Central memory CD8-positive, alpha-beta T cell (primary cell): ENCODE measurements at places on chromosomes 7 and 10.

DNA sequence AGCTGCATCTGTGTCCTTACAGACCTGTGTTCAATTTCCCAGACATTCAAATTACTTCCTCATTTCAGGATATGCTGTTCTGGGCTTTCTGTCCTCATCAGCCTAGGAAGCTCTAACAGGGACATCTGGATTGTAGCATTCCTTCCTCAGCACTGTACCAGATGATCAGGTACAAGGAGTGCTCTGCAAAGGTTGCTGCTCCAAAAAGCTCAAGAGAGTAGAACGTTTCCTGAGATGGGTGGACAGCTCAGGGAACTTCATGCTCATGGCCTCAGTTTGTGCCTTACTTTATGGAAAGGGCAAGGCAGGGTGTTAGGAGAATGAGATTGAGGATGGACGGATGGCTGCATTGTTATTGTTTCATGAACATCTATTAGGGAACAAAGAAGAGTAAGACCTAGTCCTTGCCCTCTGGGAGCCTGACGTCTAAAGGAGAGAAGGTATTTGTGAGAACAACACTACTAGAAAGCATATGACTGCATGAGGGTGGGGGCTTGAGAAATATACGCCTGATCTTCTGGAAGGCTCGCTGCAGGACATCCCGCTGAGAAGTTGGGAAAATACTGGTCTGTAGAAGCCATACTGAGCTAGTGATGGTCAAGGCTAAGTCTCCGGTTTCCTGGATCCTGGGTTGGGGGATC lies 10.5 kb upstream of the ZNF212 start:
- no peak overlapping the region for H3K27ac ChIP-seq
- H3K27me3 ChIP-seq: peaks cover 18% of the 10 kb centered on the region
- H3K36me3 ChIP-seq: peaks cover 3% of the 10 kb centered on the region
- H3K4me1 ChIP-seq: no peaks in the 10 kb centered on the region
- DNase-seq: no peak
- H3K4me3 ChIP-seq: no peak overlapping the region

DNA sequence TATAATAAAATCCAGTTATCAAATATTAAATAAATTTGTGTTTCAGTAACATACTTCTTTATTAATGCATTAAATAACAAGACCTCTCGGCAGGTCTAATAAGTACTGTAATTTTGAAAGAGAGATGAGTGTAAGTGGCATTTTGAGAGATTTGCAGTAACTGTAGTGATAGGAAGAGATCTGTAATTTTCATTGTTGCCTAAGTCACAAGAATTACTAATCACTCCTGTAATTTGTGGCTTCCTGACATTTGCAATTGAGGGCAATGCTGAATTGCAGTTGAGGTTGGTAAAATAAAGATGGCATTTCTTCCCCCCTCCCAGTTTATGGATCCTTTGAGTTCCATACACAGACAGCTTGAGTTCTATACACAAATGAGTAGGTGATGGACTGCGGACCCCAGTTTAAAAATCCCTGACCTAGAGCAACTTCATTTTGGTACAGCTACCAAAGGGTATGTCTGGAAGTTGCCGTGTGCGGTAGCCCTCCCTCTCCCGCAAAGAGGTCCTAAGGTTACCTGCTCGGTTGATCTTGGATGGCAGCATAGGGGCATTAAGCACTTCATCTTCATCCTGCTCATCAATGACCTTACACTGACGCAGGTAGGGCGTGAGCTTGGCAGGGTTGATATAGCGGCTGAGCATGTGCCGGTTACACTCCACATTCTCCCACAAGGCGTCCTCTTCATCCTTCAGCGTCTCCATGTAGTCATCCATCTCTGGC lies 96.4 kb downstream of the CARD11 start:
- peaks cover 43% of the 10 kb centered on the region for H3K36me3 ChIP-seq
- H3K4me3 ChIP-seq: no peak overlapping the region
- no peak for DNase-seq
- peaks cover 54% of the 10 kb centered on the region for H3K4me1 ChIP-seq

- peaks cover 2% of the 10 kb centered on the region for H3K36me3 ChIP-seq
- no peak overlapping the region for H3K27ac ChIP-seq
- no peak for DNase-seq
Observed at GRCh38 chr10:74453169-74453568, 302.1 kb downstream of the ADK start.

DNA sequence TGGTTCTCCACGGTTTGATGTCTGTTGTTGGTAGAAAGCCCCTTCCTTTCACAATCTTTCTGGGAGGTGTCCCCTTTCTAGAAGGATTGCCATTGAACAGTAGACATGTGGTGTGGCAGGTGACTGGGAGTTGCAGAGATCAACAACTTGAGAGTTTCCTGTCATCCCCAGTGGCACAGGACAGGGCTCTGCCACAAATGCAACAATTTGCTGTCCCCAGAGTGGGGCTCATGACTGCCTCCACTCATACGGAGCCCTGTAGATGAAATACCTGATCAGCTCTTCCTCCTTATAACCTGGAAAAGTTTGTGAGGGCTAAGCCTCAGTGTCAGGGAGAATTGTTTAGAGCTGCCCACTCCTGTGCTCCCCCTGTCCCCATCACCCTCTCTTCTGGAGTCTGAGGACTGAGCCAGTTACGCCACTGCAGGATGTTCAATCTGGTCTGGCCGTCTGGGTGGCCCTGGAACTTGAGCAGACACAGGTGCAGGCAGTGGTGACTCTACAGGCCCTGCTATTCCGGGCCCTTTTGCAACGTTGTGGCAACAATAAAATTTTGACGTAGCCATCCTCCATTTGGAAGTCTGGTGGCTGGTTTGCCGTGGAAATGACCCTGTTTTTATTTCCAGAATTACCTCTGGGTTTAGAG lies 6.5 kb downstream of the DBNL start:
- peaks cover 40% of the 10 kb centered on the region for H3K4me1 ChIP-seq
- H3K27ac ChIP-seq: no peak overlapping the region
- peaks cover 49% of the 10 kb centered on the region for H3K36me3 ChIP-seq
- no peaks in the 10 kb centered on the region for H3K27me3 ChIP-seq
- DNase-seq: no peak

GRCh38 chr7:38242814-38243213 lies 30.6 kb downstream of the TARP start:
- H3K27me3 ChIP-seq: no peaks in the 10 kb centered on the region
- H3K27ac ChIP-seq: peak overlapping the region; percentile 91
- peaks cover 81% of the 10 kb centered on the region for H3K36me3 ChIP-seq

DNA sequence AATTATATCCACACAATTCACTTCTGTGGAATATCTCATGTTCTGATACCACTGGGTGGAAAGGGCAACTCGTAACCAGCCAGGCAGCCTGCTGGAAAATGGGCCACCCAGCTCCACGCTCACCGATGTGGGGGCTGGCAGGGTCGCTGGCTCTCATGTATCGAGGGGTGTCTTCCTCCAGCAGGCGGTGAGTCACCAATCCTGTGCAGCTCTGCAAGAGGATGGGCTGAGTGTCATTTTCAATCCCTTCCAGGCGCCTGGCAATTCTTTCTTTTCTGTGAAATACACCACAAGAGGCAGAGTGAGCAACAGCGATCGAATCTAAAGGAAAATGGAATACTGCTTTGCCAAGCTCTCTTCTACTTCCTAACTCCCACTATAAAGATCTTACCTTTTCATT lies 80.1 kb downstream of the SVIL start:
- no peak overlapping the region for H3K4me3 ChIP-seq
- no peak overlapping the region for H3K27ac ChIP-seq
- peaks cover 22% of the 10 kb centered on the region for H3K36me3 ChIP-seq
- DNase-seq: no peak

DNA sequence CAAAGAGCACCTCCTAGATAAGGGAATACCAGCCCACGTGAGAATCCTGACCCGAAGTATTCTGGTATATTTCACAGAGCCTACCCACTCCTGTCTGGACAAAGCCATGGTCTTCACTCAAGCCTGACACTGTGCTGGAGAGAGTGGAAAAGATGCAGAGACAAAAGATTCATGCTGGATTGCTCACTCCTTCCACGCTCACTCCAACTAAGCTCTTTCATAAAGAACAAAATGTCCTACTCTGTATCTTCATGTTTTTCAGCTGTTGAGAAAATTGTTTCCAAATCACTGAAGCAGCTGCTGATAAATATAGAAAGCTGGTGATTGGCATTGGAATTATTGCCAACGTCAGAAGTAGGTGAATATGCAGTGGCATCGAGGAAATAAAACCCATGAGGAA lies 106.0 kb downstream of the ABLIM1 start:
- DNase-seq: no peak
- peaks cover 17% of the 10 kb centered on the region for H3K4me1 ChIP-seq
- H3K27ac ChIP-seq: no peak overlapping the region

- H3K27ac ChIP-seq: no peak overlapping the region
- H3K4me3 ChIP-seq: no peak overlapping the region
- H3K4me1 ChIP-seq: no peaks in the 10 kb centered on the region
- H3K27me3 ChIP-seq: peaks cover 13% of the 10 kb centered on the region
- no peaks in the 10 kb centered on the region for H3K36me3 ChIP-seq
- no peak for DNase-seq
Observed at GRCh38 chr10:118571123-118571522, 24.3 kb downstream of the PRLHR start.

GRCh38 chr7:8638076-8638475 lies 204.7 kb downstream of the NXPH1 start:
- no peaks in the 10 kb centered on the region for H3K27me3 ChIP-seq
- no peak for DNase-seq
- no peak overlapping the region for H3K4me3 ChIP-seq
- H3K36me3 ChIP-seq: no peaks in the 10 kb centered on the region
- no peaks in the 10 kb centered on the region for H3K4me1 ChIP-seq

DNA sequence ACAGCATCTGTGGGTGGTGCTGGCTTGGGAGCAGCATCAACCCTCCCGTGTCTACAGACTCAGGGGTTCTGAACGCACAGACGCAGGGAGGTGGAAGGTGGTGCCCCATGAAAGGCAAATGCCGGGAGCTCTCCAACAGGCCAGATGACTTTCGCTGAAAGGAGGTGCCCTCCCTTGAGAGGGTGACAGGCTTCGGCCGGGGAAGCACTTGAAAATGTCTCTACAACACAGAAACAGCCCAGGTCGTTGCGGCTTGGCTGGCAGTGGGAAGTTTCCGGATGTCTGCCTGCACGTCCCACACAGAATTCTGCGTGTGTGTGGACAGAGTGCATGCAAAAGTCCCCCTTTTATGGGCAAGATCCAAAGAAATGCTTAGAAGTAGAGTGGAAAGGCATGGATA lies 239.6 kb downstream of the SKAP2 start:
- DNase-seq: no peak
- H3K4me1 ChIP-seq: no peaks in the 10 kb centered on the region
- H3K27ac ChIP-seq: no peak overlapping the region

DNA sequence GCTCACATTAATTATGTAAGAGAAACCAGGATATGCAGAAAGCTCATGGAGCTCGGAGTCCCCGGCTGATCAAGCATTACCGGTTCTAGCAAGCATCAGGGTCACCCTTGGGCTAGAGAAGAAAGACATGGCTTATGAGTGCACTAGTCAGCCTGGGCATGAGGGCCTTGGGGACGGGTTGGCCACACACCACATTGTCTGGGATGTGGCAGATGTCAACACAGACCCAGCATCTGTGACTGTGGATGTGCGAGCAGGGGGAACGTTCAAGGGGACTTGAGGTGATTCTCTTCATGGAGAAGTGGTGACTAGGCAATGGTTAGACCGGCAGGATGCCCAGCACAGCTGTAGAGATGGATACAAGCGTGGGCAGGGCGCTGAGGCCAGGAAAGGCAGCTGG lies 13.7 kb downstream of the ZMIZ2 start:
- H3K4me1 ChIP-seq: peaks cover 5% of the 10 kb centered on the region
- no peak overlapping the region for H3K27ac ChIP-seq
- no peaks in the 10 kb centered on the region for H3K27me3 ChIP-seq
- H3K4me3 ChIP-seq: no peak overlapping the region
- no peak for DNase-seq

DNA sequence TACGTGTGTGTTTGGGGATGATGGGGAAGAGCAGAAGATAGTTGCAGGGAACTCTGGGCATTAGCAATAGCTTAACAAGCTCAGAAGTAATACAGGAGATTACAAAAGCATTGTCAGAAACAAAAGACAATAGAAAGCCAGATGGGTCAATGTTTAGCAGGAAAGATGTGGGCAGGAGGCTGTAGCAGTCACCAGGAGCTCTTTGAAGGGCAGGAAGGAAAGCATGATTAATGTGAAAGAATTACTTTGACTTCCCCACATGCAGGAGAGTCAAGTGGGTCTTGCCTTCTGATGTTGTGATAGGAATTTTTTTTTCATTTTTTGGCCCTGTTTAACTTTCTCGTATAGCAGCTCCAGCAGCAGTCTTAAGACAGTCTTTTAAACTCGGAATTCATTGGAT lies 6.0 kb upstream of the SMNDC1 start:
- no peaks in the 10 kb centered on the region for H3K27me3 ChIP-seq
- no peaks in the 10 kb centered on the region for H3K36me3 ChIP-seq
- no peak overlapping the region for H3K4me3 ChIP-seq
- no peaks in the 10 kb centered on the region for H3K4me1 ChIP-seq

DNA sequence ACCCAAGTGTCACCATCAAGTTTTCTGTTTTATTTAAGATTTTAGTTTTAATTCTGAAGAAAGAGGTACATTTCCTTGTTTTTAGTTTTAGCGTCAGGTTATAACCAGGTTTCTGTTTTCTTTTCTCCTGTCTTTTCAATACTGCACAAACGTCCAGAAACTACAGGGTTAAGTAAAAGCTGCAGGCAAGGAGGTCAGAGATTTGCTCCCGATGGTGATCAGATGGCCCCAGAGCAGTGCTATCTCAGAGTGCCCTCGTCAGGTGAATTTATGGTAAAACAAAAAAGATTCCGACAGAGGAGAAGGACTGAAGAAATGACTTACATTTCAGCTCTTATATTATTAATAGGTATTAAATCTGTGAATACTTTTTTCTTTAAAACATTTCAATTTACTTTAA lies 128.2 kb downstream of the STRA8 start:
- H3K4me1 ChIP-seq: peaks cover 7% of the 10 kb centered on the region
- no peak overlapping the region for H3K4me3 ChIP-seq
- DNase-seq: no peak
- H3K27ac ChIP-seq: no peak overlapping the region

DNA sequence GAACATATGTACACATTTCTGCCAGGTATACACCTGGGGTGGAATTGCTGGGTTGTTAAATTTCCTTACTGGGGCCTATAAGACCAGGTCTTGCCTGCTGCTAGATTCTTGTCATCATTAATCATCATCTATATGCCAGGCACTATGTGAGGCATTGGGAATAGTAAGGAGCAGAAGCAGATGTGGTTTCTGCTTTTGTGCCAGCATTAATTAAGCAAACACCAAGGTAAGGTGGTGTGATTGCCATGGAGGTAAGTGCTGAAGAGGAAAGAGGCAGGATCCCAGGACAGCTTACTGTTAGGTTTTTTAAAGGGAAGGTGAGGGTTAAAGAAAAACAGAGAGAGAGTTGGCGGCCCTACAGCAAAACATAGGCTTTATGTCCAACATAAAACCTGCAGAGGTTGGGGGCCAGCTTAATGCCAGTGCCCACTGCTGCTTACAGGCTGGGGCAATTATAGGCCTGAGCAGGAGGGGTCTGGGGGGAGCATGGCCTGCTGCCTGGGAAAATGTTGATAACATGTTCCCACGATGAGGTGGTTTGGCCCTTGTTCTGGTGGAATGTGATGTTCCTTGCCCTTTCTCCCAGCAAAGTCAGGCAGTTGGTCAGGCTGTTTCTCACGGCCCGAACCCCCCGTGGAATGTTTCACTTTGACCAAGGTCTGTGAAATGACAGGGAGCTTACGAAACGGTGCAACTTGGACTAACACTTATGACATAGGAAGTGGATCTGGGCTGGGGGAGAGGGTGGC lies 93.9 kb downstream of the RBM20 start:
- no peak overlapping the region for H3K4me3 ChIP-seq
- peaks cover 1% of the 10 kb centered on the region for H3K36me3 ChIP-seq
- DNase-seq: no peak

- no peak overlapping the region for H3K27ac ChIP-seq
- no peaks in the 10 kb centered on the region for H3K4me1 ChIP-seq
- H3K4me3 ChIP-seq: no peak overlapping the region
- H3K36me3 ChIP-seq: no peaks in the 10 kb centered on the region
Observed at GRCh38 chr10:108673741-108674140, 1249.6 kb downstream of the XPNPEP1 start.
